ENCODE measurements at places on chromosomes 2 and 18.
A peak's percentile ranks its signal among the peaks of the same experiment; 100 is the strongest.

GRCh38 chr2:201622306-201622970, 20.9 kb downstream of the TMEM237 start:
- no peak for DNase-seq

DNA sequence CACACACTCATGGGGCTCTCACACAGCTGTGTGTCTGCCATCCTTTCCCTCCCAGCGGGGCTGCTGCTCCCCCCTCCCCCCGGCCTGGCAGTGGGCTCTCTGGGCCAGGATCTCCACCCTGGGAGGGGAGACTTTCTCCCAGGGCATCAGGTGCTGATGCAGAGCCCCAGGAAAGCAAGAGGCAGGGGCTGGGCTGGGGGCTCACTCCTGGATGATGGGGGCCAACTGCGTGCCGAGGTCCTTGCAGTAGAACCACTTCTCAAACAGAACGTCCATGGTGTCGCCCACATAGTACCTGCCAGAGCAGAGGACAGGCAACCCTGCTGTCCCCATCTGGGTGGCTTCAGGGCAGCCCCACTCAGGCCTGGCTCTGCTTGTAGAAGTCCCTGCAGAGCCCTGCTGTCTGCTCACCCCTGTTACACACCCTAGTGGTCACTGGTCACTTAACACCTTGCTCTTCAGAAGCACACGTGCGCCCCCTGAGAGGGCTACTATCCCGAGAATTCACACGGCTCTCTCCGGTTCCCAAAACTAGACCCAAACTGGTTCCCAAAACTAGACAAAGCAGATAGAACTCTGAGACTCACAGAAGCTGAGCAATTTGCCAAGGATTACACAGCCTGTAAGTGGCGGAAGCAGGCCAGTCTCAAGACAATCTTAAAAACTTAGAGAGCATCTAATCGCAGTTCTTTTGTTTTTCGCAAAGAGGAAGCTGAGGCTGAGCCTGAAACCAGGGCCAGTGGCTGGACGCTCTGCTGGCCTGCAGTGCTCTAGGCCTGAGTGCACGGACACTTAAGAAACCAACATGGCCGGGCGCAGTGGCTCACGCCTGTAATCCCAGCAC, 6.6 kb upstream of the OXER1 start:
- DNase-seq: no peak

GRCh38 chr2:235733761-235734160, 239.9 kb downstream of the AGAP1 start:
- no peak for DNase-seq

- DNase-seq: no peak
These were observed at the start of gene ITGB6 for GRCh38 chr2:160199683-160200389. TSS of gene ITGB6 (minus strand) at chr2:160200272. CDS start at chr2:160200063, 209 bp downstream.

GRCh38 chr2:7429733-7430132, 512.5 kb downstream of the RNF144A start:
- no peak for DNase-seq

DNA sequence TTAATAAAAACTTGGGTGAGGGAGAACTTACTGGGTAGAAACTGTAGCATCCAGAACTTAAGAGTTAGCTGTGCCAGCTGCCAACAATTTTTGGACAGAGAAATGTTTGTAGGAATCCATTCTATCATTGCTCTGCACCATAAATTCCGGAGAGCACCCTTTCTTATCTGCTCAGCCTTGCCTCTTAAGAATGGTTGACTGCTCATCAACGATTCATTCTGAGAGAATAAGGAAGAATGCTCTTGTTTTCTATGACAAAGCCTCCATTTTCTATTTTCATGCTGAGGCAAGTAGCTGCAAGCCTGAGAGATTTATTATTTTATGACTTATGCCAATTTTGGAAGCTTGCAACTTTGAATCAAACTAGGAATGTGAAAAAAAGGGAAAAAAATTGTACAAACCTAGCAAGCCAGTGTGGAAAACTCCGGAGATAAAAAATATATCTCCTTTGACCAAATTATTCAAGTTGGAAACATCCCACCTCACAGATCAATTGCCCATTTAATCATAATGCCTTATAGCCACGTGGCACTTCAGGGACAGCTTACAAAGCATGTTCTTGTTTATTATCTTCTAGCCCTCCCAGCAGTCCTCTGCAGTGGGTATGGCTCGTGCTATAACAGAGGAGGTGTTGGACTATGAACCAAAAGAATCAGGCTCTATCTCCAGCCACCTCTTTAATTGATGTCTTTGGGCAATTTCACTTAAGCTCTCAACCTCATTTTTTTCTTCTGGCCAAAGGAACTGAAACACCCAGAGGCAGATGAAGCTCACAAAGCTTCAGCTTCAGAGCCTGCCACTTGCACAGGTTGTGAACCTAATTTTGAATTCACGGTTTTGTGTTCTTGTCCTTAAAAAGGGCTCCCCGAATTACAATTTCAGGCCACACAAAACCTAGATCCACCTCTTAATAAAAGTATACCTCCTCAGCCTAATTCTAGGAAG, 40.9 kb upstream of the ATL2 start:
- no peak for DNase-seq

GRCh38 chr18:46068763-46069162, 3.3 kb downstream of the PSTPIP2 start:
- no peak for DNase-seq

- DNase-seq: no peak
These were observed 54.3 kb downstream of the PLCL1 start for GRCh38 chr2:197858607-197859140.

- no peak for DNase-seq
These were observed 9.9 kb downstream of the KCNIP3 start for GRCh38 chr2:95307036-95307435.

GRCh38 chr2:130154773-130155765, 10.2 kb upstream of the CCDC74B start:
- DNase-seq: no peak

DNA sequence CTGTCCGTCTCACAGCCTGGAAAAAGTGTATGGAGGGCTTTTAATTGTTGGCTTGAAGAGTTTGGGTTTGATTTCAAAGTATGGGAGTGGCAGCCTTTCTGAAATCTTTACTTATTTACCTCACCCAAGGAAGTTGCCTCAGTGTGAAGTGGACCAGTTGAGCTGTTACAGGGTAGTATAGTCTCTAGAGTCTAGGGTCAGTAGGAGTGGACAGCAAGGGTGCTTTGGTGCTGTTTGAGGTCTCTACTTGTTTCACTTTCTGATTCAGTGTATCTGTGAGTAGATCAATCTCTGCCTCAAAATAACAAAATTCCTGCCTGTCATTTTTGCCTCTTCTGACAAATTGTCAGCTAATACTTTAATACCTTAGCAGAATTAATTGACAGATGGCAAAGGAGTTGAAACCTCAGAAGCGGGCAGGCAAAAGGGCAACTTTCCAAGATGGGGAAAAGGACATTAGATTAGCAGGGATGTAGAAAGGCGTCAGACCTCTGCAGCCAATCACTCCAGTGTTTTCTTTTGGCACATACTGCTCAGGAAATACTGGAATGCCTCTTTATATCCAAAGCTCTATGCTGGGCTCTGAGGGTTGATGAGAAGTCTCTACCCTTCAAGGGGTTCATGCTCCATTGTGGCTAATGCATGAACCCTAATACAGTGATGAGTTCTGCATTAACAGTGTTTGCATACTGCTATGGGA, 5.9 kb downstream of the RIOK3 start:
- no peak for DNase-seq

DNA sequence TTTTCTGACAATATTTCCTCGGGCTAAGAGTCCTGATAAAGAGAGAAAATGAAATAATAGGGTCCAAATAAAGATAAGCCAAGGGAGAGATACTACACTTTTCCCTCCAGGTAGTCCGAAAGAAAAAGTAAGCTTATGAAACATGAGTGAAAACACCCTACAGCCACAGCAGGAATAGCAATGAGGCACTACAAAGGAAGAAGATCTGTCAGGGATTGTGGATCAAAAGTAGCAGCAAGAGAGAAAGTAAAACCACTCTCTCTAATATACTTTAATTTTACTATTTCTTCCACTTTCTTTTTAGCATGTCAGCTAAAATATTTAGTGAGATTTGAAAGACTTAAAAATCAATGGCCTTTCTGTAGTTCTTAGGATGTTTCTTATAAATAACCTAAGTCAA, 1601.8 kb downstream of the LRP1B start:
- DNase-seq: no peak

- DNase-seq: no peak
These were observed 227.4 kb downstream of the DCC start for GRCh38 chr18:52567360-52567759.

GRCh38 chr18:1488957-1489356, 584.3 kb downstream of the ADCYAP1 start:
- DNase-seq: no peak

GRCh38 chr18:370751-371608, 103.1 kb upstream of the THOC1 start:
- no peak for DNase-seq

- DNase-seq: no peak
These were observed 789.6 kb downstream of the RNF144A start for GRCh38 chr2:7706791-7707190.

DNA sequence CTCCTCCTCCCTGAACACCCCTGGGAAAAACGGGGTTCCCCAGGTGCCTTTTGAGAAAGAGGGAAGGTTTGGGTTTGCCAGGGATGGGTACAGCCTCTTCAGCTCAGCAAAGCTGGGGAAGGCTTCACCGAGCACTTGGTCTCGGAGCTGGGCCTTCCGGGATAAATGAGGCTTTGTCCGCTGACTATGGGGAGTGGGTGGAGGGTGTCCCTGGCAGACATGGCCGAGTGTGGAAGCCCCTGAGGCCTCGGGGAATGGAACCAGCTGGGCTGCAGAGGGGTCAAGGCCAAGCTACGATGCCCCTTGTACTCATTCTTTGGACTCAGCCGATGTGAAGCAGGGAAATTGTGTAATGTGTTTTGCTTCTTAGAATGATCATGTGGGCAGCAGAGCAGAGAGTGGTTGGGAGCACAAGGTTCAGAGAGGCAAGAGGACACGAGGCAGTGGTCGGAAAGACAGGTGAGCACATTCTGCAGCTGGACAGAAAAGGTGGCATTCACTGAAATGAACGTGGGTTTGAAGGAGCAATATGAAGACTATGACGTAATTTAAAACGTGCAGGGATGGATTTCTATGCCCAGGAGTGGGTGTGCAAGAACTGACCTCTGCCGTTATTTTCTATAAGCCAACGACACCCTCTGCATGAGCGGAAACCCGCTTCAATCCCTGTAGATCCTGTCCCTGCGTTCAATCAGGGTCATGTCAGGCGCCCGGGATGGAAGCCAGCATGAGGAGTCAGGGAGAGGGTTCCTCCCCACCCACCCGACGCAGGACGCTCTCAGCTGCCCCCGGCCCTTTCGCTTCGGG, 142.6 kb downstream of the PXDN start:
- DNase-seq: no peak

GRCh38 chr2:122210898-122211856, 455.7 kb downstream of the TSN start:
- no peak for DNase-seq

- DNase-seq: no peak
These were observed 110.8 kb downstream of the FSHR start for GRCh38 chr2:49043405-49043982.

- DNase-seq: no peak
These were observed 14.4 kb downstream of the PHLPP1 start for GRCh38 chr18:62729487-62730386.

DNA sequence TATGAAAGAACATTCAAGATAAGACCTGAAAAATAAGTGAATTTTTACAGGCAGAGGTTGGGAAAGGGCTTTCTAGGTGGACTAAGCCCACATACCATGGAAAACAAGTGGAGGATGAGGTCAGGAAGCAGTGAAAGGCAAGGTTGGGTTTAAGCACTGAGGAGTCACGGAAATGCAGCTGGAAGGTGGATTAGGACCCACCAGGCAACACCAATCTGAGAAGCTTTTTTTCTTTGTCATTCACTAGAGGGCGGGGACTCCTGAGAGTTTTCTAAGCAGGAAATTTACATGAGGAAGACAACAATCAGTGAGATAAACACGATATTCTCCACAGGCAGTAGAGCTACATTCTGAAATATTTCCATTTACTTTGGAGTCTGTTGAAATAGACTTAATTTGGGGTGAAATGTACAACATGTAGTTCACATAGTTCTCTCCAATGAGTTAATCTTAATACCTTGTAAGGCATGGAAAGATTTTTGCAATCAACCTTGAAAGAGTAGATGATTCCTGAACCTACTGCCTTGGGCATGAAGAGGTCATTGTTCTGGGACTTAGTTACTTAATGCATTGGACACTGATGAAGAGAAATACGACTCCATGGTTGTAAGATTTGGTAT, 40.7 kb downstream of the VIT start:
- no peak for DNase-seq

- DNase-seq: no peak
These were observed 235.6 kb downstream of the NUP35 start for GRCh38 chr2:183359867-183360266.

DNA sequence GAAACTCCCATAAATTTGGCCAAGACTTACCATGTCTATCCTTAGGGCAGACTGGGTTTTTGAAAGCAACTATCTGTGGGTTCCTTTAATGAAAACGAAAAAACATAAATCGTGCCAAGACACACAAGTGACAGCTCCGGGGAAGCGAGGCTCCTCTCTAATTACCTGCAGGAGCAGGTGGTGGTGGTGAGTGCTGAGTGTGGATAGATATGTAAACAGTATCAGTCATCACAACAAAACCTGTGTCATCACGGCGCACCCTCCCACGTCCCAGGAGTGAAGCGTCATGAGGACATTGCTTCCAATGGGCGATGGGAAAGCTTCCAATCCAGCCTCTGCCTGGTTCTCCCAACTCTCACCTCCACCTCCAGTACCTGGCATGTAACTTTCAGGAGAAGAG, 31.3 kb downstream of the ACKR3 start:
- no peak for DNase-seq

DNA sequence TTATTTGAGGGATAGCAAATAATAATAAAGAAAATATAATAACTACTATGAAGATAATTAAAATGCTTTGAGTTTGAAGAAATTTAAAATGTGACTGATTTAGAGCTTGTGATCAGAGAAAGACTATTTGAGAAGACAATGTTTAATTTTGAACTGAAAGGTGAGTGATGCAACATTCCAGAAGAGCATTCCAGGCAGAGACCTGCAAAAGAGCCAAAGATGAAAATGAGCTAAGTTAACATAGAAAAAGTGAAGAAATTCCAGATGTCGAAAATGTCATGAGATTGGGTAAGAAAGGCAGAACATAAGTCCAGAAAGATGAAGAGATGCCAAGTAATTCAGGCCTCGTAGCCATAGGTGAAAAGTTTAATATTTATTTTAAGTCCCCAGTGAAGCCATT, 215.8 kb downstream of the FSIP2 start:
- DNase-seq: no peak

- no peak for DNase-seq
These were observed 77.0 kb upstream of the SMIM21 start for GRCh38 chr18:75504469-75504868.

DNA sequence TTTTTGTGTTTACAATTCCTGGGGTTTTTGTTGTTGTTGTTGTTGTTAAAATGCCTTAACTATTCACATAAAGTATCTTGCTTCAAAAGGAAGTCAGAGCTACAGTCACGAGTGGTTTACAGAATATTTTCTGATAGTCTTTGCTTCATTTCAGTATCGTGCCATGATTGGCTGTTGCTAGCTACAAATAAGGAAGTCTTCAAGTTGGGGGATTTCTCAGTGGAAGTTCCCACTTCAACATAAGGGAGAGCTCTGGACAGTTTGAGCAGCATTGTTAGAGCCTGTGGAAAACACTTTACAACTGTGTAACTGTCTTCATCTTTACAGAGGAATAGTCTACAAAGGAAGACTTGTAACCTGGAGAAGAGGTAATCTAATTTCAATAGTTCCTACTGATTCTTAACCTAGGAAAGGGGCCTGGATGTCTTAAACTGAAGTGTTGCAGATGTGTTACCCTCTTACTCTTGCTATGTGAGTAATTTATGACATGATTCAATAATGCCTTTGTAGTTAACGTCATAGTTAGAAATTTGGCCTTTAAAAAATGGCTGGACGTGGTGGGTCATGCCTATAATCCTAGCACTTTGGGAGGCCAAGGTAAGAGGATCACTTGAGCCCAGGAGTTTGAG, 23.4 kb upstream of the TANK start:
- peak; percentile 35 for DNase-seq
